ENCODE measurements at places on chromosomes 2 and 18.

DNA sequence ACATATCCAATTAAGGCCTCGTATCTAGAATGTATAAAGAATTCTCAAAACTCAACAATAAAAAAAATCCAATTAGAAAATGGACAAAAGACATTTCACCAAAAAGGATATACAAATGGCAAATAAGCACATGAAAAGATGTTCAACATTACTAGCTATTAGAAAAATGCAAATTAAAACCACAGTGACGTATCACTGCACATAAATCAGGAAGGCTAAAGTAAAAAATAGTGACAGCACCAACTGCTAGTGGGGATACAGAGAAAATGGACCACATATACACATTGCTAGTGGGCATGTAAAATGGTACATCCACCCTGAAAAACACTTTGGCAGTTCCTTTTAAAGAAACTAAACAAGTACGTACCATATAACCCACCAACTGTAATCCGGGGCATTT lies 59.7 kb downstream of the SMAD4 start:
- DNase-seq: no peak

DNA sequence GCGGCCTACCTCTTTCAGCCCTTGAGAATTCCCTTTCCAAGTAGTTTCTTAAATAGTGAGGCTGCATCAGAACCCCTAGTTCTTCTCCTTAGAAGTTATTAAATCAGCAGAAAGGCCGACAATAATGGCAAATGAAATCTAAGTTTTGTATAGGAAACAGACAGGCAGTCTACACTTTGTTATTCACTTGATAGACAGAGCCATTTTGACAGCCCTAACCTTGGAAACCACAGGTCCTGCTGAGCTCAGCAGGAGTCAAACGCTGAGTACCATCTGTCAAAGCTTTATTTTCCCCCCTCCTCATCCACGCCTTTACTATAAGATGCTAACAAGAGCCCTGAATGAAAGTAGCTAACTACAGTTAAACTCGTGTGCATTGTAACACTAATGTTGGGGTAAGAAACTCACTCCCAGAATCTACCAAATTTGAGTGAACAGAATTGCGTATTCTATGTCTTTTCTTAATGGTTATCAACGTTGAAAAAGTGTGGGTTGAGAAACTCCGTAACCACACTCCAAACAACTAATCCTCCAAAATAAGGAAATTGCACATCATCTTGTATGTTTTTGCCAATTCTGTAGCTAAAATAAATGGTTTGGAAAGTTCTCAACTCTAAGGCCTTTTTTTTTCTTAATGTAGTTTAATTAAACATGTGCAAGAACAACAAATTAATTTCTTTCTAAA lies 90.6 kb upstream of the EFEMP1 start:
- no peak for DNase-seq

DNA sequence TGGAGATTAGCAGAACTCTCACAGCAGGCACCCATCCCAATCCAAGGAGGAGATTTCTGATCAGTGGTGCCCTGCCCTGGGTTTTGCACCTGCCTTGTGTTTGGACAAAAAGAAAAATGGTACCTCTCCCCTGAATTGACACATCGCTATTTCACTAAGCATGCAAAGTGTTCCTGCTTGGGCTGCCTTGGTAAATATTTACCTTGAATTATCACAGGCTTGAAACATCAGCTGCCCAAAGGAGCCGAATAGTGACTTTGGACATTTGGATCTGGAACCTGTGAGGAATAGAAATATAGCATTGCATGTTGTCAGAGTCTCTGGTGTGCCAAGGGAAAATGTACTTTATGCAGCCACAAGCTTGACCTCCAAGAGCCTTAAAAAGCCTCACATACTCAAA lies 926.4 kb upstream of the FANCL start:
- DNase-seq: no peak

DNA sequence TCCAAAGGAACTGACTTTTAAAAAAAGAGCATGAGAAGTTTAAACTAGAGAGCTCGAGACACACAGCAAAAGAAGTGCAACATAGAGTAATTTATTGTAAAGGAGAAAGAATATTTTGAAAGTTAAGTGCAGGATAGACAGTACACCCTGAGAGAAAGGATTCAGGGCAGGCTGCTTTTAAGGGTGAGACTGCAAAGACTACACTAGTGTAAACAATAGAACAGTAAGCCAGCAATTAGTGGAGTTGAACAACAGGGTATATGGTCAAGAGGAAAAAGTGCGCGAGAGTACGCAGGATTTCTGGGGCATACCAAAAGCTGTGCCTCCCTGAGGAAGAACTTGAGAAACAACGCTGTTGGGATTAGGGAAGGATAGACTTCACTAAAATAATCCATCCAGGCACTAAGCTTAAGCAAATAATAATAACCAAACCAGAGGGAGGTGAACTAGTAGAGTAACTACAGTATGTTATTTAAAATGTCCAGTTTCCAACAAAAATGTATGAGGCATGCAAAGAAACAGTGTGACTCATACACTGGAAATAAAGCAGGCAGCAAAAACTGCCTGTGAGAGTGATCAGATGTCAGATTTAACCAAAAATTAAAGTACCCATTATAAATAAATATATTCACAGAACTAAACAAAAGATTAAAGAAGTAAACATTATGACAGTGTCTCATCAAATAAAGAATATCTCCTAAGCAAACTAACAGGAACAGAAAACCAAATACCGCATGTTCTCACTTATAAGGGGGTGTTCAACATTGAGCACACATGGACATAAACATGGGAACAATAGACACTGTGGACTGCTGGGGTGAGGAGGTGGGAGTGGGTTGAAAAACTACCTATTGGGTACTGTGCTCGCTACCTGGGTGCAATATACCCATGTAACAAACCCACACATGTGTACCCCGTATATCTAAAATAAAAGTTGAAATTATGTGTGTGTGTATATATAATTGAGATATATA lies 40.5 kb upstream of the EMILIN2 start:
- no peak for DNase-seq

- no peak for DNase-seq
Observed at GRCh38 chr18:39841482-39842365, 2113.3 kb upstream of the PIK3C3 start.

DNA sequence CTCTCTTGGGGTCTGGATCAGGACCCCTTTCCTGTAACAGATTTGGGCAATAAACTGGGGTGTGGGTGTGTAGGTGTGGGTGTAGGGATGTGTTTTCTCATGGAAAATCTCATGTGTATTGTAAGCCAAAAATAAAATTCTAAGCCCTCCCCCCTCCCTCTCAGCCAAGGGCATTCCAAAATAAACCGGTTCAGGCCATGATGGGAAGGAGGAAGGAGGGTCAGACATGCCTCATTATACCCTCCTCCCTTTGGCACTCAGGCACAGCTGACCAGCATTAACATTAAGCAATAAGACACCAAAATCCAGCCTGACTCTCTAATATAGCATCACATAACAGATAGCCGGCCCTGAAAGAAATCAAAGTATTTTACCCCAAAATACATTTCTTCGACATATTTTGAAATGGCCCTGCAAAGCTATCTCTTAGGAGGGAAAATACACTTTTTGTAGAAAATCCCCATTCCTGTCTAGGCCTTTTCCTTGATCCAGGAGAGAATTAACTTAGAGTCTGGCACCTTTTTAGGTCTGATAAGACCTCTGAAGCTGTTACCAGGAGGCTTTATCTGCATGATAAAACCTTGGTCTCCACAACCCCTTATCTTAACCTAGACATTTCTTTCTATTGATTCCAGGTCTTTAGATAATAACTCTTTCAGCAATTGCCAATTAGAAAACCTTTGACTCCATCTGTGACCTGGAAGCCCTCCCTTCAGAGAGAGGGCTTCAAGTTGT lies 128.7 kb upstream of the COL5A2 start:
- no peak for DNase-seq

DNA sequence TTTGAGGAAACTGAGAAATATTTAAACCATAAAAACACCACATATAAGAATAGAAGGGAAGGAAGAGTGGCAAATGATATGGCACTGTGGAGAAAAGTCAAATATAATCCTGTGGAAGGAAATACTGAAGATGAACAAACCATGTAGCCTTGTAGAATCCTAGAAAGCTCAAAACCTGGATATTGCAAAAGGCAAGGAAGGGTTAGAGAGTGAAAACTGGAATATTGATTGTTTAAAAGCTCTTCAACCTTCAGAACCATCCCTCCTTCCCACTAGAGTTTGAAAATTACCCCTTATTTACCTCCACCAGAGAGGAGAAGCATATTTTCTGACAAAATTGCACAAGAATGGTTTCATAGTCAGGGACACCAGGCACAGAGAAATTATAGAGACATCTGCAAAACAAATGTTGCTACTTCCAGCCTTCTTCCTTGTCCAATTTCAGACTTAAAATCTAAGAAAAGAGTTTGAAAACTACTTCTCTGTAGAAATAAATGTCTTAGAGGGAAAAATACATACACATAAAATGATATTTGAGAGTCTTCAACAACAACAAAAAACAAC lies 48.0 kb downstream of the ANTXR1 start:
- DNase-seq: no peak

DNA sequence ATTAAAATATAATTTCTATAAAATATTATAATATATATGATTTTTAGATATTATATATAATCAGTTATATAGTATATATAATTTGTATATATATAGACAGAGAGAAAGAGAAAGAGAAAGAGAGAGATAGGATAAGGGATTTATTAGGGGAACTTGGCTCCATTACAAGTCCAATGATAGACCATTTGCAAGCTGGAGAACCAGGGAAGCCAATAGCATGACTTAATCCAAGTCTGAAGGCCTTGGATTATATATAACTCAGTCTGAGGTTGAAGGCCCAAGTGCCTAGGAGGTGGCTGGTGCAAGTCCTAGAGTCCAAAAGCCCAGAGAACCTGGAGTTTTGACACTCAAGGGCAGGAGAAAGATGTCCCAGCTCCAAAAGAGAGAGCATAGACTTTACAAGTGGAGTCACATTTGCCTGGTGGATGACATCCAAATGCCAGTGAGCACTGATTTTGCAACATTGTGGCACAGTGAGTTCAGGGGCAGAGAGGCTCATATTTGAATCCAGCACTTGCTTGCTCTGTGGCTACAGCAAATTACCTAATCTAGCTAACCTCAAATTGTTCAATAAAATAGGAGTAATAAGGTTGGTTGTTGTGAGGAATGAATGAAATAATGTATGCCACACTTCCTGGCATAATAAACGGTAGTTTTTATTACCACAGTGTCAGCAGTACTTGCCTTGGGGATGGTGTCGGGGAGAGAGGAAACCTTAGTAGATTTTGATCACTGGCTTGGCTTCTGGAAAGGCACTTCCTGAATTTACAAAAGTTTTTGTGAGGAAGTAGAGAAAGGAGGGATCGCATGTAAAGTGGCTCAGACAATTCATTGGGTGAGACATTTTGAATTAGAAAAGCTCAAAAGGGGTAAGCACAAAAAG lies 69.6 kb upstream of the CD28 start:
- DNase-seq: no peak

- DNase-seq: no peak
Observed at GRCh38 chr18:76824754-76825153, 2.4 kb downstream of the ZNF236 start.

- no peak for DNase-seq
Observed at GRCh38 chr18:62614494-62614893, 91.7 kb downstream of the ZCCHC2 start.

DNA sequence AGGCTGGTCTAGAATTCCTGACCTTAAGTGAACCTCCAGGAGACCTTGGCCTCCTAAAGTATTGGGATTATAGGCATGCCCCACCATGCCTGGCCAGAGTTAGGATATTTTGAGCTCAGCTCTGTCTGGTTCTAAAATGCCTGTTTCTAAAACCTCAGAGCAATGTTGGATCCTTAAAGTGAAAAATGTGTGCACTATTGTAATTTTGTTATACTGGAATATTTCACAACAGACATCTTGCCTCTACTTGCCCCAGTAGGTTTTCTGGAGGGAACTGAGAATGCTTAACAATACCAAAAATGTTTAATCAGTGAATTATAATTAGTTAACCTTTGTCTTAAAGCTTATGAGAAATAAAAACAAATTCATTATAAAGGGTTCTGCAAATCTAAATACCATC lies 144.6 kb upstream of the CCDC195 start:
- no peak for DNase-seq

GRCh38 chr18:73774811-73775509 lies 372.7 kb downstream of the FBXO15 start:
- DNase-seq: no peak

DNA sequence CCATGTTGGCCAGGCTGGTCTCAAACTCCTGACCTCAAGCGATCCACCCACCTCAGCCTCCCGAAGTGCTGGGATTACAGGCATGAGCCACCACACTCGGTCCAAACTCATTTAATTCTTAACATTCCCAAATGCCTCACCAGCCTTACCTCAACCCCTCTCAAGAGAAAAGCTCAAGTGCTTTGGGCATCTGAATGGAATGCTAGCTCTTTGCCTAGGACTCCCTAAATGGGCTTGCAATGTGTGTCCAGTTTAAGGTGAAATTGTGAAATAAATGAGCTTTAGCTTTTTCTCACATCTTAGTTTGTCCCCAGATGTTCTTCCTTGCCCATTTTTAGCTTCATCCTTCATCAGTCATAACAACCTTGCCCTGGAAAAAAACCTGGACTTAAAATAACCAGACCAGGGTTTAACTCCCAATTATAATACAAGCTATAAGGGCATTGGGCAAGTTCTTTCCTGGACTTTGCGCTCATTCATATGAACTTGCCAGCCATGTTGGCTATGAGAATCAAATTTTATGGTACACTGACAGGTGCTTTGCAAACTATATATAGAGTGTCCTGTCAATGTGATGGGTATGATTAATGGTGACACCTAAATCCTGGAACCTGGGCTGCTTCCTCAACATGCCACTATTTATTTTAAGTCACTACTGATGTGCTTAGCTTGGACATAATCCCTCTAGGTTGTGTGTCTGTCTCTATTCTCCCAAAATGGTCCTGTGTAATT lies 95.1 kb upstream of the SERPINE2 start:
- no peak for DNase-seq

DNA sequence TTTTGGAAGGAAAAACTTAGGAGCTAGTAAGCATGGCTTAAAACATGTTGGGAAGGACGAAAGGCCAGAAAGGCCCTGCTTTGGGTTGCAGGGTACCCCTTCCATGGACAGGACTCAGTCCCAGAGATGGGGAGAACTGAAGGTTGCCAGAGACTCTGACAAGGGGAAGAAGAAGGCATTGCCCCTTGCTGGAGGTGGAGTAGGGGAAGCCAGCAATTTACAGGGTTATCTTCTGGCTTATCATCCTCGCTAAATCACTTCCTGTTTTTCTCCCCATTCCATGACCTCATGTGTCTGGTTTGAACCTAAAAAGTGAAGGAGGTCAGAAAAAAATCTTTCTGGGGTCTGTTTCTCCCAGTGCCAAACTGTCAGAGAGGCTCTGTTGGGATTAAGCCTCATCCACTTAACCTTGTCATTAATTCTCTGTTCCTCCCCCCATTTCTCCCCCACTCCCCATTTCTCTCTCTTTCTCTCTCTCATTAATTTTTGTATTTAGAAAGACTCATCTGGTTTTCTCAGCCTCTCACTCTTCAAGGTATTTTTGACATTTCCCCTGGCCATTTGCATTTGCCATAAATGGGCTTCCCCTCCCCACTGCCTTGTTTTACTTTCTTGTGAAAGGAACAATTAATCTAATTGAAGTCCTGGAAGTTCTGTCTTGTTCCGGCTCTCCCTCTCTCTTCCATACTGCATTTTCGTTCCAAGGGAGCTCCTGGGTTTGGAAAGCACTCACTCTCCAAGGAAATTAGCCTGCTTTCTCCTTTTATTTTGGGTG lies 17.4 kb downstream of the NRP2 start:
- DNase-seq: no peak

GRCh38 chr2:221254299-221254698 lies 317.8 kb downstream of the EPHA4 start:
- DNase-seq: no peak

- DNase-seq: no peak
Observed at GRCh38 chr2:172930871-172931255, 144.8 kb upstream of the MAP3K20 start.

All from COLO829 (cell line).